ENCODE measurements at places on chromosomes 6 and 20.

DNA sequence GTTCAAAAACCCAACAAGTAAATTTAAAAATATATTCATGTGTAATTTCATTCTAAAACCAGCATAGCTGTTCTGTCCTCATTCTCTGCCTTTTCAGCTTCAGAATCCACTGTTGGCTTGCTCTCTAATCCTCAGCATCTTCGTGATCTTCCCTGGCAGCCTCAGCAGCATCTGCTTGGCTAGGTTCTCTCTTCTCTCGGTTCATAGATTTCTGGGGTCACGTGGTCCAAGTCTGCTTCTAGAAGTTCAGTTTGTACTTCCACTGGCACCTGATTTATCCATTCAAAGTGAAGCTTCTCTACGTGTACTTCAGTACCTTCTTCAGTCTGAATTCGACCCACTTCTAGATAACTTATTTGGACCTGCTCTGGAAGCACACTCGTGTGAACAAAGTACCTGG is 245.7 kb downstream of the EPM2A start:
- DNase-seq = no peak

DNA sequence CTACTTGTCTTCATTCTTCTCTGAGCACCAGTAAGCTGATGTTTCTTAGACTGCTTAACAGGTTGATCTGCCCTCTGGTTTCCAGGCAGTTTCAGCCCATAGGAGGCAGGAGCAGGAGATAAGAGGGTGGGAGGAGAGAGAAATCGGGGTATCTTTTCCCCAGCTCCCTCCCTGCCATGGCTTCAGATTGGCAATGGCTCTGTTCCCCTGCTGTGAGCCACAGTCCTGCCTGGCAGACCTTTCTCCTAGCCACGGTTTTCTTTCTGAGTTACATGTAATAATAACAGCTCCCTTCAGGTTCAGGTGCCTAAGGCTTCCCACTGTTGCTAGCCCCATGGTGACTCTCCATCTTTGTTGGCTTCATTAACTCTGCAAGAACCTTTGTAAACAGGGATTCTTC is 115.3 kb downstream of the CD83 start:
- DNase-seq = no peak

- no peak for DNase-seq
These were observed 118.2 kb downstream of the SLC16A10 start for GRCh38 chr6:111205502-111205901.

DNA sequence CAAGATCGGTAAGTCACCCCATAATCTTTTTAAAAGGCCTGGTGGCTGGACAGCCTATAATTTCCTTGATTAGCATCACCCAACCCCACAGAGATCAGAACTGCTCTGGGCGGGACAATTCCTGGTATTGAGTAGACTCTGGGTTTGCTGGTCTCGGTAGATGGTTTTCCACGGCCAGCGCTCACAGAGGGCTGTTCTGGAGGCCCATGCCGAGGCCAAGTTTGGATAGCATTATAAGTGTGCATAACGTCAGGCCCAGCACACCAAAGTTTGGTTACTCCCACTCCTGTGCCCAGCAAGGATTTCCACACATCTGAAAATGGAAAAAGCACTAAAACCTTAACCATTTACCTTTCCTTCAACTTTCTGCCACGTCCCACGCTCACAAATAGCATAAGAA is 104.7 kb upstream of the RREB1 start:
- DNase-seq = no peak

DNA sequence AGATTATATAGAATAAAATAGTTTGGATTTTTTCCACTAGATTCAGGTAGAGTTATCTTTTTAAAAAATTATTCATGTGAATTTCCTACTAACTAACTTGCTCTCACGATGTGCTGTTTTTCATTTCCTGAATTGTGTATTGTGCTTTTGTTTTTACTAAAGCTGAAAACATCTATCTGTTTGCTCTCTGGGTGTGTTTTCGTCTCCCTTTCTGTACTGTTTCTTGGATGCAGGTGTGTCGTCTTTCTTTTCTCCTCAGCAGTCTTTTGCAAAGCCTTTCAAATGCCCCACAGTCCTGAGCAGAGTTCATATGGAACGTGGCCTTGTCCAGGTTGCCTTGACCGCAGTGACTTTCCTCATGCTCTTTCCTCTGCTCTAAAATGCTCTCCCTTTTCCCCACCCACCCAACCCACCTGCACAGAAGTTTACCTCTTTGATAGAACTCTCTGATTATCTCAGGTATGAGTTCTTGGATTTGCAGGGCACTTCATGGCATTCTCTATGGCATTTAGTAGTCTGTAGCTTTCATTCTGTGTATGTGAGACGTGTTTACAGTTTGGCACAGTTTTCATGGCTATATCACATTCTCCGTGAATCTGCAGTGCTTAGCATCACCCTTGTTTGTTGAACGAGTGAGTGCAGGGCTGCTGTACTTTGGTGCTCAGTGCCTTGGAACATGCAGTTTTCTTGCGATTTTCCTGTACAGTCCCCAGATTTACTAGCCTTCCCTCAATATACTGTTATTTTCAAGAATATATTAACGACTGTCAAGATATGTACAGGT is 77.1 kb downstream of the FARS2 start:
- no peak for DNase-seq

- DNase-seq = no peak
These were observed 586.8 kb upstream of the JAG1 start for GRCh38 chr20:11260611-11261010.

GRCh38 chr20:39879296-39879695 is 809.7 kb downstream of the MAFB start:
- DNase-seq = no peak
